Immature natural killer cell (primary cell): ENCODE measurements at places on chromosomes 11 and 22. TPM values are rescaled to one million over a fixed set of nuclear protein-coding genes. Genes with fewer than 3 reads are reported as not detected.
A peak's percentile ranks its signal among the peaks of the same experiment; 100 is the strongest.

The ESAM gene
- 0.30 TPM for polyA plus RNA-seq

GRCh38 chr11:25583596-25583995, 748.3 kb upstream of the ANO3 start:
- DNase-seq, result no peak

The MS4A8 gene
- polyA plus RNA-seq, result not detected

DNA sequence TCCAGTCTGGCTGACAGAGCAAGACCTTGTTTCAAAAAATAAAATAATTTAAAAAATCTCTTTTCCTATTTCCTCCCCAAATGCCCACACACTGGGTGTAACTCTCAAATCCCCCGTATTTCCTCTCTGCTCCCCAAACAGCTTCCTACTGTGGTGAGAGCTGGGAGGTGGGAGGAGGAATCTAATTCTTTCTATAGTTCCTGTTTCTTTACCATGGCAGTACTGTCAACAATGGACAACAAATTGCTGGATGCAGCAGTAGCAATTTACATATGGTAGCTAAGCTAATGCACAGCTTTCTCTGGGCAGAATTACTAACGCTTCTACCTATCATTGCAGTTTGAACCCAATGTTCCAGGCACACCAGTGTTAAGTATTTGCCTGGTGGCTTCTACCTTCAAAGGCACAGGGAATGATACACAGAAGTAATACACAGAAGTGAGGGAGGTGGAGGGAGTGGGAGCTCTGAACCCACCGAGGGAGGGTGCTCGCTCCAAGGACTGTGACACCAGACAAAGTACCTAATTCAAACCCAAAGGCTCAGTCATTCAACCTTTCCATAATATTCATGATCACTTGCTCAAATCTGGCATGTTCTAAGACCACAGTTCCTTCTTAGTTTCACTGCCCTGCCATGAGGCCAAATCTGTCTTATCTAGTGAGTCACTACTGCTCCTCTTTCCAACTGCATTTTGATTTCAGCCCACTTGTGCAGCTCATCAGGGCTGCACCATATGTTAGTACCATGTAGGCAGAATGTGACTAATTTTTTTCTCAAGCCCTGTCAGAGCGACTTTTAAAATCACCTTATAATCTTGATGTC, 37.9 kb downstream of the CELF1 start:
- DNase-seq, result no peak

DNA sequence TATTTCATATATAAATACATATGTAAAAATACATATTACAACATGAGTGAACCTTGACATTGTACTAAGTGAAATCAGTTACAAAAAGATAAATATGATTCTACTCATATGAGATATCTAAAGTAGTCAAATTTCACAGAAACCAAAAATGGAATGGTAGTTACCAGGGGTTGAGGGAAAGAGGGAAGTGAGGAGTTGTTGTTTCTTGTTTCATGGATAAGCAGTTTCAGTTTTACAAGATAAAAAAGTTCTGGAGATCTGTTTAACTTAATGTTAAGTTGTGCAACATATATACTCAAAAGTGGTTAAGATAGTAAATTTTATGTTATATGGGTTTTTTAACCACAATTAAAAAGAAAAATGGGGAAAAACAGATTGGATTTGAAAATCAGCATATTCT, 107.7 kb downstream of the ELP4 start:
- DNase-seq, result no peak

DNA sequence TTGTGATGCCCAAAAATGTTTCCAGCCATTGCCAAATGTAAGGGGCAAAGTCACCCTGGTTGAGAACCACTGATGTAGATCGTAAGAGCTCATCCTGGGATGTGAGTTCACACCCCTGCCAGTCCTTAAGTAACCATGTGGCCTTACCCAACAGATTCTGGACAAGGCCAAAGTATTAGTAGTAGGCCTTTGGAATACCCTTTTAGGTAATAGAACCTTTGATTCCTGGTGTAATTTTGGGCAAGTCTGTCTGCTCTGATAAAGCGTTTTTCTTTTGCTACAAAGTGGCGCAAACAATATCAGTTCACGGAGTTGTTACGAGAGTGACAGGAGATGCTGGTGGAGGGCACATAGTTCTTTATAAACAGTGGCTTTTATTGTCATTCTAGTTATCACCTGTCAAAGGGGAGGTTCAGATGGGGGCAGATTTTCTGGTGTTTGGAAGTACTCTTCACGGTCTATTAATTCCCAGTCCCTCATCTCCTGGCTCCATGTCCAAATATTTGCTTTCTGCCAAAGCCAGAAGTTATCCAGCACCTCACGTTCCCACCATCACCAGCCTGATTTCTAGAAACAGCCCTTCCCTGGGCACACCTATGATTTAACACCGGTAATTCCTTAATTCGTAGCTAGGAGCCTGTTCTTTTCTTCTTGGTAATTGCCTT, 73.8 kb upstream of the CRYBB3 start:
- DNase-seq, result no peak

DNA sequence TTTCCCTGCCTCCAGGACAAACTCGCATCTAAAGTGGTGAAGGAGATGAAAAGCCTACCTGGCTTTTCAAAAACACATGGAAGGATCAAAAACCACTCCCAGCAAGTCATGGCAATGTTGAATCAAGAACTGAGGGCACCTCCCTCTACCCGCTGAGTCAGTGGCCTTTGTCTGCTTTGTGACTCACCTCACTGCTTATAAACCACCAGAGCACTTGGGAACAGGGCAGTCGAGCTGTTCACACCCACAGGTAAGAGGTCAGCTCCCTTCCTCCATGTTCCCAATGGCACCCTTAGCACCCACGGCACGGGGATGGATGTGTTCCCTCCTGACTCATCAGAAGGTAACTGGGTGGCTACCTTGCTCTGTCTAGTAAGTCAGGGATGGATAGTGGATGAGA, 21.7 kb downstream of the TENM4 start:
- no peak for DNase-seq

The TRAPPC4 gene
- 110 TPM for polyA plus RNA-seq

- no peak for DNase-seq
Observed at GRCh38 chr11:65502555-65503367, 3.9 kb downstream of the MALAT1 start.

GRCh38 chr22:49770547-49771265, 57.0 kb downstream of the BRD1 start:
- DNase-seq, result no peak

GRCh38 chr11:121225382-121225781, 67.2 kb upstream of the SC5D start:
- no peak for DNase-seq

DNA sequence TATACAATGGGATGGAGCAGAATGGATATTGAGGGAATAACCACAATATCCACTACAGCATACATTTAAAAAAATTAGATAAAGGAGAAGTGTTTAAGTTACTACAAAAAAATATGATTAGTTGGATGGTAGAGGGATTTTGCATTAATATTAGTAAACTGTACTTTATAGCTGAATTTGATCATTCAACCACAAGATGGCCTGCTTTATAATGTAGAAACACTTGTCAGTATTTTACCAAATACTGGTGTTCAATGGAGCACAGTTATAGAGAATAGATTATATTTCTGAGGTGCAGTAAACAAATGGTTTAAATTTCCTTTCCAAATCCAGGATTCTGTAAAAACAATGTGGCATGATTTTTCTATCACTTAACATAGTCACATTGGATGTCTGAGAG, 818.8 kb upstream of the CHORDC1 start:
- no peak for DNase-seq

DNA sequence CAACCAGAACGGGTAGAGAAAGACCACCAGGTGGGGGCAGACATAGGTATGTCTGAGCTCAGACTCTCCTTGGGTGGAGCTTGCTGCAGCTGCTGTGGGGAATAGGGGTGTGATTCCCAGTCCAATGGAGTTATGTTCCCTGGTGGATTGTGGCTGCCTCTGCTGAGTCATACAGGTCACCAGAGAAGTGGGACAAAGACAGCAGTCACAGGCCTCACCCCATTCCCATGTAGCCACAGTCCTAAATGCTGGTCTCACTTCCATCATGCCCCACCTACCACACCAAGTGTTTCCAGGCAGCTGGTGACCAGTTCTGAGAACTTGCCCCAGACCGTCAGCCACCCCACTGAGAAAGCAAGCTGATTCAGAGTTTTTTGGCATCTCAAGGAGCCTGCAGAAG, 17.5 kb downstream of the OR52E5 start:
- DNase-seq, result no peak

The C11orf65 gene
- polyA plus RNA-seq, result not detected

- DNase-seq, result no peak
Observed at GRCh38 chr11:1085440-1086170, 10.9 kb downstream of the MUC2 start.

DNA sequence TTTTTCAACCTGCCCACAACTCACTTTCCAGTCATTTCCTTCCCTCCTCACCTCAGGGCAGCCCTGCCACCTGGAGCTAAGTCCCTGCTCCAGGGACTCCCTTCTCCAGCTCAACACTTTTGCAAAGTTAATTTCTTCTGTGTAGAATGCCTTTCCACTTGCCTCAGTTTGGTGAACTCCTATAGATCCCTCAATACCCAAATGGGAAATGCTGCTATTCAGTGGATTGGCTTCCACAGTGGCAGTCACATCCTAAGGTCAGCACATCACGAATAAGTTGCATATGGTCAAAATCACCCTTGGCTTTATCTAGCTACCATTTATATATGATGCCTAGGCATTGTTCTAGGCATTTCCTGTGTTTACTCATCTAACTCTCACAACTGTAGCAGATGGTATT, 23.6 kb downstream of the GDPD5 start:
- no peak for DNase-seq

DNA sequence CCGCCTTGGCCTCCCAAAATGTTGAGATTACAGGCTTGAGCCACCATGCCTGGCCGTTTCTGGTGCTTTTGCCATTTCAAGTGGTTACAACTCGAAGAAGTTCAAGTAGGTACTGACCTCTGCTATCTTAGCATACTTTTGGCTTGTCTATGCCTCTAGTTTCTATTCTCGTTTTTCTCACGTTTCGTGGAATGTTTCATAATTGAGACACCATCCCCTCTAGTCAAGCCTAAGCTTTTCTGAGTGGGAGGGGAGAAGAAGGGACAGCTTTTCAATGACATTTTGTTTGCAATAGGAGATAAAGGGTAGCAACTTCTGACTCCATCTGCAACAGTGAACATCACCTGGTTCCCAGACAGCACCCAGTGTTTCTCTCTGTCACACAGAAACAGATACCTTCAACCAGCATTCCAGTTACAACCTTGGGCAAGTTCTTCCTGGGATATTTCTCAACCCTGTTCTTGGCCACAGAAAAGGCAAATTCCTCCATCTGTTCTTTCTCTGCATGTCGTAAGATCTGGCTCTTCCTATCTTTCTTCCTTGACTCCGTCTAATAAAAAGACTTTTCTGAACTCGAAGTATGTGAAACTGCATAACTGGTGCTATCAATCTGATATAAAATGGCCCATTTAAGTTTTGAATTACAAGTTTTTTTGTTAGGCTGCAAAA, 25.5 kb downstream of the DDI1 start:
- DNase-seq, result no peak

The OR51I1 gene
- not detected for polyA plus RNA-seq

GRCh38 chr11:32137869-32138268, 47.0 kb downstream of the RCN1 start:
- DNase-seq, result no peak

GRCh38 chr11:104146421-104146820, 17.5 kb downstream of the PDGFD start:
- DNase-seq, result no peak

The KRTAP5-2 gene
- polyA plus RNA-seq, result not detected

DNA sequence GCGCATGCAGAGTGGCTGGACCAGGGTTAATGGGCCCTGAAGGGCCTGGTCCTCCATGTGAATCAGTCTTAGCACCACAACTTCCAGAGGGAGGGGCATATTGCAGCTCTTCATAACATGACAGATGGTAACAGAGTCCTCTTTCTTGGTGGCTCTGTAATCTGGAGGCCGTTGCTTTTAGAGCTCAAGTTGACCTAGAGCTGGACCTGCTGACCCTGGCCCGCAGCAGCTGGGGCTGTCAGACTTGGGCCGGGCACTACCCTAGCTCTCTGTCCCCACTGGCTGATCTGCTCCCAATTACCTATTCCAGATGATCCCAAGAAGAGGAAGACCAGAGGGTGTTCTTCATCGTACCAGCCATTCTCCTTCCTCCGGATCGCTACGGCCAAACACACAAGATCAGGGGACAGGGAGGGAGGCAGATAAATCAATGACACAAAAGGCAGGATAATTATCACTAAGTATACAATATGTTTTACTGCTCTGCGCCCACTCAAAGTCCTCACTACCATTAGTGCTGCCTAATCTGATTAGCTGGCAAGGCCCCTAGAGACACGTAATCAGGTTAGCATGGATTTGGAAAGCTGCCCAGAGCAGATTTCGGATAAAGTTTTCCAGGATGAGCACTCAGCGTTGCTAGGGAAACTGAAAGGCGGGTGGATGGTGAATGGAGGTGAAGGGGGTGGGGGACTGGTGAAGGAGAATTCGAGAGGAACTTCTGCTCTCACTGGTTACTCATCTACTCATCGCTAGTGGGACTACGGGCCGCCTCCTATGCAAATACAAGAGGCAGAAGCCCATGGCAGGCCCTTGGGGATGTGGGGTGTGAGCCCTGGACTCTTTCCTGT, 64.5 kb upstream of the PHOX2A start:
- no peak for DNase-seq

- no peak for DNase-seq
Observed at GRCh38 chr11:68539395-68539794, 78.8 kb downstream of the PPP6R3 start.

DNA sequence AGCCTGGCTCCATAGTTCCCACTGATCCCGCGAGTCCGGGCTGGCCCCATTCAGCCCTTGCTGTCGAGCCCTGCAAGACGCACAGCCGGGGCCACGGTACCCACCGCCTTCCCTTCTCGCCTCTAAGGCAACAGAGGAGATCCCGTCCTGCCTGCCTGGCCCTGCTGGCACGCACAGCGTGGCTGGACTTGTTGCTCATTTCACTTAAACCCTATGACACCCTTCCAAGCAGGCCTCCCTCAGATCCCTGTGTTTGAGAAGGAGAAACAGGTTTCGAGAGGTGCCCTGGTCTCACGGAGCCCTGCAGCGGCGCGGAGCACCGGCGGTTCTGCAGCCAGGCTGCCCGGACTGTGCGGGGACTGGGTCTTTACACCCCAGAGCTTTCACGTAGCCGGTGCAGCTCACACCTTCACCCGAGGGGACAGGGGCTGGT, 1048.4 kb downstream of the BRD1 start:
- no peak for DNase-seq

- DNase-seq, result no peak
Observed at GRCh38 chr22:45703758-45704157, 32.1 kb downstream of the ATXN10 start.

DNA sequence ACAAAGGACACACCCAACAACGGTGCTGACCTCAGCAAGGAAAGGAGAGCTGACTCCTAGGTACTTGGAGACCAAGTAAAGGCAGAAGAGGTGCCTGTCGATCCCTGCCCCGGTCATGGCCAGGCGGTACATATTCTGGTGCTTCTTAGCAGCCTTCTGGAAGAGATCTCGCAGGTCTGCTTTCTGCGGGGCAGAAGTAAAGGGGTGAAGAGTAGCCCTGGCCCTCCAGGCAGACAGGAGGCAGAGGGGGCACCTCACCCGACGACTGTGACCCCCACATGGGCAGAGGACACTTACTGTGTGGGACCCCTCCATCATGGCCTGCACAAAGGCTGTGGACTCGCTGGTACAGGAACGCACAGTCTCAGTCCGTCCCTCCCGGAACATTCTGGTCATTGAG, 7.4 kb downstream of the CPT1B start:
- no peak for DNase-seq

GRCh38 chr11:57798905-57799559, 37.4 kb downstream of the CTNND1 start:
- DNase-seq, result no peak

- peak; percentile 10 for DNase-seq
Observed at GRCh38 chr22:17920145-17920605, 104.2 kb downstream of the MICAL3 start.

The SLC22A6 gene
- not detected for polyA plus RNA-seq

GRCh38 chr11:10439351-10439750, 15.7 kb upstream of the AMPD3 start:
- DNase-seq, result no peak

The DCDC1 gene
- not detected for polyA plus RNA-seq
